ENCODE measurements at places on chromosomes 4 and X.

GRCh38 chr4:120658772-120659171 is 263.8 kb downstream of the PRDM5 start:
- DNase-seq = no peak

DNA sequence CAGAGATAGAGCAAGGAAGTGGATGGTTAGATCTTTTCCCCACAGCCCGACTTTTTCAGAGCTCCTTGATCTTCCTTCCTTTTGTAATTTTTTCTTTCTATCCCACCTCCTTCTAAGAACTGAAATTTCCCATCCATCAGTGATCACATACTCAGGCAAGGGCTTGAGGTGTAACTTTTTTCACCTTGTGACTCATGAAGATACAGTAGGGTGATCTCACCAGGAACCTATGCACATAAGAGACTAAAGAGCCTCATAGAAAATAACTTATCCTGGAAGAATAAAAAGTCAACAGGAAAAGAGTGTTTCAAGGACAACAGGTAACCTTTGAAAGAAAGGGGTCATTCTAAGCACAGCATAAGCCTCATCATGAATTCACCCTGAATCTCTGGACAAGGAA is 131.2 kb upstream of the HCCS start:
- DNase-seq = no peak

- no peak for DNase-seq
Measured at GRCh38 chr4:54547299-54548097, 110.3 kb upstream of the KIT start.

GRCh38 chr4:118004088-118004487 is 30.2 kb upstream of the NDST3 start:
- DNase-seq = no peak

DNA sequence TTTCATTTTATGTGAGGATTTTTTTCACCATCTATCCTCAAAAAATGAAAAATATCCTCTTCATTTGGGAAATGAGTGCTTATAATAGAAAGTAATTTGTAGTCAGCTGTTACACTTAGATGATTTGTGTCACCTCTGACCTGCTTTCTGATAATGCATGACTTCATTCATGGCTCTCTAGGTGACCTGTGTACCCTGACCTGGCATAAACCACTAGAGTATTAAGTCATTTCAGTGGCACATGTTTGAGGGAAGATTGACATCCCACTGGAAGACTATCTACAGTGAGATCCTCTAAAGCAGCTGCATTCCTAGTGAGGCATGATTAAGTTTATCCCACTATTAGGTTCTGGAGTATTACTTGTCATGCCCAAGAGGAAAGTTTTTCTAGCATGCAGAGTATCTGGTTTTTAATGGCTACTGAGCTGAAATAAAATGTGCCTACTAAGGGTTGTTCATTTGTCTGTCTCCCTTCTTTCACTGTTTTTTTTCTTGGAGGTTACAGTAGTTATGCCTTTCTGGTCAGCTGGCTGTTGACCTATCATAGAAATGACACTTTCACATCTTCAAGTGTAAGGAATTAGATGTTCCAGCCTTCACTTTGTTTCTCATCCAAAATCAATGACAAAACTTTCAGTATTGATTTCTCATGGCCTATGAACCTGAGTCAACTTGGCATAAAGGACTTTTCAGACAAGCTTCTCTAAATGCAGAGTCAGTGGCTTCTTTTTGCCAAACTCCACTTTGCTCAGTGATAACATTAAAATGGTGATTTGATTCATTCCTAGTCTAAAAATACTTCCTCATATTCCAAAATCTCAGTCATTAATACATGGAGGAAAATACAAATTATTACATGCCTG is 33.1 kb downstream of the TET2 start:
- DNase-seq = no peak

- no peak for DNase-seq
Measured at GRCh38 chr4:95092766-95093165, 335.0 kb downstream of the BMPR1B start.

- no peak for DNase-seq
Measured at GRCh38 chrX:43745938-43746721, 90.0 kb downstream of the MAOA start.

DNA sequence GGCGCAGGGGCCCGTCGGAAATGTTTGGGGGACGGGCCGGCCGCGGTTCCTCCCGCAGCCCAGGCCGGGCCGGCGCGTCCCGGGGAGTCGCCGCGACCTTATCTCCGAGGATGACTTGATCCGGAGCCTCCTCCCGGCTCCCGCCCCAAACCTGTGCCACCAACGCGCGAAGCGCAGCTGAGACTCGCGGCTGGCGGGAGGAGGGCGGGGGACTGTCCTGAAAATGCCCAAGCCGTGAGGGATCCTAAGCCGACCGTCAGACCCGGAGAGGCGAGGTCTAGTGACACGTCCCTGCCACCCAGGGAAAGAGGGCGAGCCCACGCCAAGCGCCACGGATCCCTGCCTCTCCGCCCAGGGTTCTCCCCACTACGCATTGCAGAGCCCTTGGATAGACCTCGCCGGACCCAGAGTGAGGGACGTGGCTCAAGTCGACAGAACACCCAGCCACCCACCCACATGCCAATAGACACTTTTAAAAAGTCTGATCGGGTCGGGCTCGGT is 26.9 kb downstream of the UTP14A start:
- no peak for DNase-seq

DNA sequence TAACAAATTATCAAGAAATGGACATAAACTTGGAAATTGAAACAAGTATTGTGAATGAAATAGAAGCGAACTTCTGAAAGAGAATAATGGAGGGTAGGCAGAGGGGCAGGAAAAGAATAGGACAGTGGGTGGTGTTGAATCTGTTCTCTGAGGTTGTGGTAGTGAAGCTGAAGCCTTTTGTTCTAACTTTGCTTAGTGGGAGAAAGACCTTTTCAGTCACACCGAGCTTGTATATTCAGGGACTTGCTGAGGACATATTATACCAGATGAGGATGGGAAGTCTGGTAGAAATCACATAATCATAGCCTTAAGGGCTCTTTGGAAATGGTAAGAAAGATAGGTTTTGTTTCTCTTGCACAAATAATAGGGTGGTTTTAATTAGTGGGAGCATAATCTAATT is 115.4 kb upstream of the NDST4 start:
- no peak for DNase-seq

DNA sequence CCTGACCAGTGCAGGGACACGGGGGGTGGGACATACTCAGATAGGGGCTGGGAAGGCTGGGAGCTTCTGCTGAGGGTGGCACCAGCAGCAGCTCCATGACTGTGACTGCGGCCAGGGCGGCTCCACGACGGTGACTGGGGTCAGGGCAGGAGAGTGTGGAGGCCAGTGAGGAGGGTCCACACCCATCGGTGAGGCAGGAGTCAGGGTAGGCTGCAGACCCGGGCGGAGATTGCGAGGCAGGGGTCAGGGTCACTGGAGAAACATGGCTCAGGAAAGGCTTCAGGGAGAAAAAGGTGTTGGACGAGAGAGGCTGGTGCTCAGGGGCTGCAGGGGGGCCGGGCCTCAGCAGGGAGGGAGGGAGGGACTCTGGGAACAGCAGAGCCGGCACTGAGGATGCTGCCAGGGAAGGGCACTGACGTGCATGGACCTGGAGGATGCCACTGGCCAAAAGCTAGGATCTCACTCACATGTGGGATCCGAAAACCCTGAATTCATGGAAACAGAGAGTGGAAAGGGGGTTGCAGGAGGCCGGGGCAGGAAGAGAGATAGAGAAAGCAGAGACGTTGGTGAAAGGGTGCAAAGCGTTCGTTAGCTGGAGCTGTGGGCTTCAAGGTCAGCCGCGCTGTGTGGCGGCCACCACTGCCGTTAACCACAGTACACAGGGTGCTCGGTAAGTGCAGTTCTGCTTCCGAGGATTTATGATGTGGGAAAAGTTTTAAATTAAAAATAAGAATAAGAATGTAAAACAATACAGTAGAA is 22.0 kb downstream of the ATP5ME start:
- DNase-seq = no peak

- DNase-seq = no peak
Measured at GRCh38 chr4:14404730-14405129, 597.6 kb upstream of the CPEB2 start.

GRCh38 chrX:8907688-8908087 is 106.5 kb upstream of the FAM9A start:
- DNase-seq = no peak

GRCh38 chr4:85591406-85592098 is 116.6 kb downstream of the ARHGAP24 start:
- DNase-seq = no peak

DNA sequence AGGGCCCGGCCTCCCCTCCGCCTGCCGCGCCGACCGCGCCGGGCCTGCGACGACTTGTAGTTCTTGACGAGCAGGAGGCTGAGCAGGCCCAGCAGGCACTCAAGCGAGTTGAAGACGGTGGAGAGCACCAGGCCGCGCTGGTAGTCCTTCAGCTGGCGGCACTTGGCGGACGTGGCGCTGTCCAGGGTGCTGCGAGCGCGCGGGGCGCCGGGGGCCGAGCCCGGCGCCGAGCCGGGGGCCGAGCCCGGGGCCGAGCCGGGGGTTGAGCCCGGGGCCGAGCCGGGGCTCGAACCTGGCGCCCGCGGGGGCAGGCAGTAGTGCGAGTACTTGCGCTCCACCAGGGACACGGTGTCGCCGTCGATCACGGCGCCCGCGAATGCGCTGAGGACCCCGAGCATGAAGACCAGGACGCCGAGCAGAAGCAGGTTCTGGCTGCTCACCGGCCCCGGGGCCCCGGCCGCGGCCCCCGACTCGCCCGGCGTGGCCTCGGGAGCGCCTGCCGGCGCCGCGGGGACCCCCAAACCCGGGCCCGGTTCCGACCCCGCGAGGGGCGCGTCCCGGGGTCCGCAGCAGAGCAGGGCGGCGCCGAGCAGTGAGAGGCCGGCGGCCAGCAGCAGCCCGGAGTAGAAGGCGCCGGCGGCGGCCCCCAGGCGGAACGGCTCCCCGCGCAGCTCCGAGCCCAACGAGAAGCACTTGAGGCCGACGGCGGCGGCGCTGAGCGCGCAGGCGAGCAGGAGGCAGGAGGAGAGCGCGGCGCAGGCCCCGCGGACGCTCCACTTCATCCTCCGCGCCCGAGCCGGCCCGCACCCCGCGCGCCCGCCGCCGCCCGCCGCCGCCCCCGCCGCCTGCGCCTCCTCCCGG is 584 bp downstream of the TMEM271 start:
- no peak for DNase-seq

GRCh38 chr4:153229545-153229944 is 25.3 kb downstream of the TRIM2 start:
- DNase-seq = no peak

DNA sequence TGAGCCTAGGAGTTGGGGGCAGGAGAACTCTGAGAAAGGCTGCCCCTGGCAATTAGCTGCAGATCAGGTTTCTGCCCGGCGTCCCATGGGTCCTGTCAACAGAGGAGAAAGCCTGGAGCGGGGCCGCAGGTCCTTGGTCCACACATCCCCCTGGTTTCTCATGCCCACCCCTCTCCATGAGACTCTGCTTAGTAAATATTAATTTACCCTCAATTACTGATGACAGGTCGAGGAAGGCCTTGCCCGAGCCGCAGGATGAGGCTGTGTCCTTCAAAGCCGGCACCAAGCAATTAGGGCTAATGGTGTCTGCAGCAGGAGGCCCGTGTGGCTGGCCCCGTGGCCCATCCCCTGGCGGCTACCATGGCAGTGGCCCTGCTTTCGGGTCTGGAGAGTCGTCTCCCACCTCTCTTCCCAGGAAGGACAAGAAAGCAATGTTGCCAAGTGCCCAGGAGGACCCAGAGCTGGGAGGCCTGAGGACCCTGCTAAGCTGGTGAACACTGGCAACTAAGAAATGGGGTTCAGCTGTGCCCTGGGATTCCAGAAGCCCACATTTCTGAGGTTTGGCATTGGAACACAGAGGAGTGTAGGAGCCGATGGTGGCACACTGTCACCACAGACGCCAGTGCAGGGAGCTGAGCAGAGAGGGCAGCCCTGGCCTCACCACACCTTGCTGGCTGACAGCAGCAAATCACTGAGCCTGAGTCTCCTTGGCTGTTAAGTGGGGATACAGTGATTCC is 114.6 kb downstream of the CPZ start:
- no peak for DNase-seq

GRCh38 chr4:19187691-19188090 is 1064.0 kb upstream of the SLIT2 start:
- no peak for DNase-seq

- no peak for DNase-seq
Measured at GRCh38 chr4:65467068-65467680, 203.1 kb downstream of the EPHA5 start.

- DNase-seq = no peak
Measured at GRCh38 chr4:168536448-168536847, 39.6 kb downstream of the PALLD start.

- DNase-seq = no peak
Measured at GRCh38 chr4:137866671-137867070, 334.4 kb upstream of the PCDH18 start.

DNA sequence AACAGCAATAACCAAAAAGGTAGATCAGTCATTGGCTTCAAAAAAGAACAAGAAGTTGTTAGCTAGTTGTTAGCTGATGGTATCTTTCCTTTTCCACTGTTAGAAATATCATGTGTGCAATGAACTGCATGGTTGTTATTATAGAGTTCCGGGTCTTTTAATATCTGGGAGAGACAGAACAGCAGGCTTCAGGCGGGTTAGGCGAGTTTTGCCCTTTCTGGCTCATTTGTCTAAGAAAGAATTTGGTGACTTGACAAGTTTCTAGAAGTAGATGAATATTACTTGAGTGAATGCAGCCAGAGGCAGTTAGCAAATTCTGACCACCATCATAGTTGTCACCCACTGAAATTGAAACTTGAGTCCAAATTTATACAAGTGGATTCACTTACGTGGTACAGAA is 88.9 kb upstream of the MID1 start:
- no peak for DNase-seq

DNA sequence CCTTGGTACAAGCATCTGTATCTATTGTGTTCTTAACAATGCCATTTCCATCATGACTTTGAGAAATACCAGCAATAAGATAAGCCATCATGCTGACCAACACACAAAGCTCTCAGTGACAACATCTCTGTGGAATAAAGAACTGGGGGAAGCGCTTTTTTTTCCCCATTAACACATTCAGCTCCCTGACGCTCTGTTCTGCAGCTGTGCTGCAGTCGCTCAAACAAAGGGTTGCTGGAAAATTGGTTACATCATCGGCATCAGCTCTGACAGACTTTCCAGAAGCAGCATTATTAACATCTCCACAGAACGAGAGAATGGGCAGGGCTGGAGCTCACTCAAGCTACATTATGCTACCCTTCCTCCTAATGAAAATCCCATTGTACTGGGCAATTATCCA is 39.9 kb downstream of the DCX start:
- no peak for DNase-seq

- DNase-seq = no peak
Measured at GRCh38 chr4:87089368-87089767, 131.1 kb downstream of the KLHL8 start.

Measured in stimulated activated CD8-positive, alpha-beta memory T cell treated with anti-CD3 and anti-CD28 coated beads, Interleukin-12 subunit alpha, Interleukin-12 subunit beta, amount 100 ng/mL, for 1 hour (primary cell).